ENCODE measurements at places on chromosomes 13 and 19. TPM values are rescaled to one million over a fixed set of nuclear protein-coding genes. Genes with fewer than 3 reads are reported as not detected.

Gene GRIK5
- polyA plus RNA-seq: 8.9 TPM

GRCh38 chr19:29365836-29366417 lies 153.0 kb upstream of the UQCRFS1 start:
- no peaks in the 10 kb centered on the region for H3K36me3 ChIP-seq
- H3K27me3 ChIP-seq: no peaks in the 10 kb centered on the region
- no peak overlapping the region for H3K27ac ChIP-seq
- no peak for DNase-seq
- H3K4me1 ChIP-seq: no peaks in the 10 kb centered on the region
- H3K4me3 ChIP-seq: no peak overlapping the region

DNA sequence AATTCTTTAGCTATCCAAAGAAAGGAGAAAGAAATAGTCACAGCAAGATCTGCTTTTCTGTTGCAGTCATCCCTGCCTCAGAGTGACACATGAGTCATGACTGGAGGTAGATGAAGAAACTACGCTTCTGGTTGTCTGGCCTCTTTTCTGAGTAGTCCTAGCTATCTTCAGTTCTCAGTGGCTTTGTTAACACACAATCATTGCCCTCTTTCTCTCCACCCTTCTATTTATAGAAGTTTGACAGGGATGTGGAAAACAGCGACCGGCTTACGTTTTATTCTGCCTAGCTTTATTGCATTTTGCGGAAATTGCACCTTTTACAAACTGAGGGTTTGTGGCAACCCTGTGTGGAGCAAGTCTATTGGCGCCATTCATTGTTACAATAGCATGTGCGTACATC lies 26.7 kb downstream of the SPATA13 start:
- no peaks in the 10 kb centered on the region for H3K27me3 ChIP-seq
- DNase-seq: no peak
- peak overlapping the region; percentile 47 for H3K27ac ChIP-seq
- H3K36me3 ChIP-seq: no peaks in the 10 kb centered on the region

- H3K4me3 ChIP-seq: no peak overlapping the region
- H3K4me1 ChIP-seq: no peaks in the 10 kb centered on the region
- H3K27me3 ChIP-seq: no peaks in the 10 kb centered on the region
- no peaks in the 10 kb centered on the region for H3K36me3 ChIP-seq
Observed at GRCh38 chr13:77480066-77480465, 55.4 kb upstream of the SCEL start.

- H3K4me1 ChIP-seq: no peaks in the 10 kb centered on the region
- DNase-seq: no peak
- H3K4me3 ChIP-seq: no peak overlapping the region
- peaks cover 14% of the 10 kb centered on the region for H3K36me3 ChIP-seq
- no peaks in the 10 kb centered on the region for H3K27me3 ChIP-seq
Observed at GRCh38 chr19:19181488-19181998, 10.4 kb downstream of the BORCS8 start.

GRCh38 chr19:28020619-28021258 lies 1192.2 kb downstream of the UQCRFS1 start:
- no peaks in the 10 kb centered on the region for H3K36me3 ChIP-seq
- H3K4me3 ChIP-seq: no peak overlapping the region
- no peaks in the 10 kb centered on the region for H3K4me1 ChIP-seq
- H3K27ac ChIP-seq: no peak overlapping the region
- no peak for DNase-seq

- H3K27me3 ChIP-seq: no peaks in the 10 kb centered on the region
- H3K4me1 ChIP-seq: no peaks in the 10 kb centered on the region
- no peak overlapping the region for H3K27ac ChIP-seq
- no peak for DNase-seq
Observed at GRCh38 chr13:29162638-29163235, 342.6 kb downstream of the MTUS2 start.

- no peaks in the 10 kb centered on the region for H3K27me3 ChIP-seq
- DNase-seq: no peak
- no peaks in the 10 kb centered on the region for H3K36me3 ChIP-seq
- H3K4me3 ChIP-seq: no peak overlapping the region
- H3K4me1 ChIP-seq: no peaks in the 10 kb centered on the region
Observed at GRCh38 chr19:33530296-33530695, 8.7 kb upstream of the PEPD start.

GRCh38 chr13:40764587-40765403 lies 6.2 kb downstream of the MRPS31 start:
- no peak overlapping the region for H3K4me3 ChIP-seq
- no peak for DNase-seq
- peaks cover 7% of the 10 kb centered on the region for H3K4me1 ChIP-seq
- H3K27me3 ChIP-seq: no peaks in the 10 kb centered on the region
- H3K36me3 ChIP-seq: peaks cover 8% of the 10 kb centered on the region

DNA sequence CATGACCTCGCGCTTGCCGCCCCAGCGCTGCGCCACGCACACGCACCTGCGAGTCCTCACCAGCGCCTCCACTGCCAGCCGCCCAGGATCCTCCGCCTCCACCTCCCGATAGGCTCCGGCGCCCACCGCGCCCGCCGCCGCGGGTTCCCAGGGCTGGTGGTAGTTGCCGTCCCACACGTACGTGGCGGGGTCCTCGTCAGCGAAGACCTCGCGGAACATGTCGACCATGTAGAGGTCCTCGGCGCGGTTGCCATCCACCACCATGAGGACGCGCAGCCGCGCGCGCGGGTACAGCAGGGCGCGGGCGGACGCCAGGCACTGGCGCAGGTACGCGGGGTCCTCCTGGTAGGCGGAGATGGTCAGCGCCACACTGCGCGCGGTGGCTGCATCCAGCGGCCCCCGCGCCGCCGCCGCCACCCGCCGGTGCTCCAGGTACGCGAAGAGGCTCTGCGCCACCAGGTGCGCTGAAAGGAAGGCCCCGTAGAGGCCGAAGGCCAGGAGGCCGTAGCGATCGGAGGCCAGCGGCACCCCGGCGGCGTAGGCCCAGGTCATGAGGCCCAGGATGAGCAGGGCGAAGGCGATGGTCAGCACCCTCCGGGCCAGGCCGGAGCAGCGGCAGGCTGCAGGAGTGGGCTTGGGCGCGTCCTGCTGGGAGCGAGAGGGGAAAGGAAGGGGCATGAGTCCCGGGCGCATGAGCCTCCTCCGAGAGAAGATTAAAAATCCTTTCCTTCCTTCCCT lies 4.4 kb downstream of the HAS1 start:
- H3K27me3 ChIP-seq: peaks cover 22% of the 10 kb centered on the region
- H3K36me3 ChIP-seq: no peaks in the 10 kb centered on the region
- no peak for DNase-seq
- no peak overlapping the region for H3K27ac ChIP-seq
- H3K4me3 ChIP-seq: no peak overlapping the region

Gene SOX21
- not detected for polyA plus RNA-seq

DNA sequence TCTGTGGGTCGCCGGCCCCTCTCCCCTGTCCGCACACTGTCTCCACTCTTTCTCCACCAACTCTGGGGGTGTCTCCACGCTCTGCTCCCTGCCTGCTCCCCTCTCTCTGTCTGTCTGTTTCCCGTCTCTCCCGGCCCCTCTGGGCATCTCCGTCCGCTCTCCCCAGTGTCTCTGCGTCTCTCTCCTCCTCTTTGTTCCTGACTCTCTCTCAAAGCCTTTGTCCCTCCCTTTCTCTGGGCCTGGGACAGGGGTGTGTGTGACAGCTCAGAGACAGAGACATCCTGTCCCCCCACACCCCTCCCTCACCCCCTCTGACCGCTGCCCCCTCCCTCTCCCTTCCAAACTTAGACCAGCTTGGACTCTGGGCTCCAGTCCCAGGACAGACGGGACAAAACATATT lies 668 bp upstream of the SBK3 start:
- H3K36me3 ChIP-seq: no peaks in the 10 kb centered on the region
- H3K27ac ChIP-seq: no peak overlapping the region
- no peak overlapping the region for H3K4me3 ChIP-seq
- H3K27me3 ChIP-seq: no peaks in the 10 kb centered on the region
- H3K4me1 ChIP-seq: no peaks in the 10 kb centered on the region

DNA sequence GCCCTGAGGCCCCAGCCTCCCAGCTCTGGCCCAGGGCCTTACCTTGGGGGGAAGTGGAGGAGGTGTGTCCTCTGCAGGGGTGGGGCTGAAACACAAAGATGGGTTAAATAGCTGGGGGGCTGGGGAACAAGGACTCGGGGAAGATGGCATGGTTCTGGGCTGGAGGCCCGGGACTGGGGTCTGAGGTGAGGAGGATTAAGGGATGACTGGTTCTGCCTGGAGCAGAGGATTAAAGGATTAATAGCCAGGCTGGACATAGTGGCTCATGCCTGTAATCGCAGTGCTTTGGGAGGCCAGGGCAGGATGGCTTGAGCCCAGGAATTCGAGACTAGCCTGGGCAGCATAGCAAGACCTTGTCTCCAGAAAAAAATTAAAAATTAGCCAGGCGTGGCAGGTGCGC lies 11.6 kb downstream of the MAP4K1 start:
- H3K4me3 ChIP-seq: no peak overlapping the region
- no peaks in the 10 kb centered on the region for H3K36me3 ChIP-seq
- H3K4me1 ChIP-seq: no peaks in the 10 kb centered on the region
- no peak for DNase-seq

DNA sequence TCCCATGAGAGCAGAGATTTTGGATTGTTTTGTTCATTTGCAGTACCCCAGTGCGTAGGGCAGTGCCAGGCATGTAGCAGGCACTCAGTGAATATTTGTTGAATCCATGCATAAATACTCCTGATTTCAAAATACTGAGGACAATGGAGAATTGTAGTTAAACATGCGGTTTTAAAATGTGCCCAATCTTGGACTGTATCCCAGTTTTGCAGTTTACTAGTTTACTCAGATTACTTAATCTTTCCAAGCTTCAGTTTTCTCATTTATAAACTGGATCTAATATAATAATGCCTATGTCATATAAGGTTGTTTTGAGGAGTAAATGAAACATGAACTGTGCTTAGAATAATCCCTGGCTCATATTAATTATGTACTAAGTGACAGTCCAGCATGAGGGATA lies 39.0 kb downstream of the RCBTB2 start:
- no peak for DNase-seq
- H3K36me3 ChIP-seq: no peaks in the 10 kb centered on the region
- H3K4me1 ChIP-seq: no peaks in the 10 kb centered on the region
- H3K4me3 ChIP-seq: no peak overlapping the region

Gene ZGLP1
- 5.5 TPM for polyA plus RNA-seq

DNA sequence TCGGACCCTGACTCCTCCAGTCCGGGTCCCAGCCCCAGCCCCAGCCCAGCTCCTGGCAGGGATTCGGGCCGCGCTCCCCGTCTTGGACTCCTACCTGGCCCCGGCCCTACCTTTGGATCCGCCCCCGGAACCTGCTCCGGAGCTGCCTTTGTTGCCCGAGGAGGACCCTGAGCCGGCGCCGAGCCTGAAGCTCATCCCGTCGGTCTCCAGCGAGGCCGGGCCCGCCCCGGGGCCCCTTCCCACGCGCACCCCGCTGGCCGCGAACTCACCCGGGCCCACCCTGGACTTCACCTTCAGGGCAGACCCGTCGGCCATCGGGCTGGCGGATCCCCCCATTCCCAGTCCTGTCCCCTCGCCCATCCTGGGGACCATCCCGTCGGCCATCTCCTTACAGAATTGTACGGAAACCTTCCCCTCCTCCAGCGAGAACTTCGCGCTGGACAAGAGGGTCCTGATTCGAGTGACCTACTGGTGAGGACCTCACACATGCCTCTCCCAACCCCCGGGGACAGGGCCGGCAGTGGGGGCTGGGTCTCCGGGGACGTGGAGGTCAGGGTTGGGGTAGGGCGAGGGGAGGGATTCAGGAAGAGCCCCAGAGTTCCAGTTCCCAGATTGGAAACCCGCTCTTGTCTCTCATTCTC lies 732 bp downstream of the SELENOV start:
- DNase-seq: no peak
- no peak overlapping the region for H3K27ac ChIP-seq

Gene SHISA2
- 3.4 TPM for polyA plus RNA-seq

GRCh38 chr19:56720281-56720680 lies 48.7 kb upstream of the ZNF835 start:
- no peak overlapping the region for H3K4me3 ChIP-seq
- no peak overlapping the region for H3K27ac ChIP-seq
- no peaks in the 10 kb centered on the region for H3K27me3 ChIP-seq

Gene GFY
- not detected for polyA plus RNA-seq

Gene ARRDC5
- polyA plus RNA-seq: not detected

- no peak overlapping the region for H3K27ac ChIP-seq
- no peak overlapping the region for H3K4me3 ChIP-seq
- H3K36me3 ChIP-seq: no peaks in the 10 kb centered on the region
- no peaks in the 10 kb centered on the region for H3K27me3 ChIP-seq
Observed at GRCh38 chr19:50154529-50154928, 8.6 kb downstream of the IZUMO2 start.

Gene GRAMD1A
- 29.8 TPM for polyA plus RNA-seq

DNA sequence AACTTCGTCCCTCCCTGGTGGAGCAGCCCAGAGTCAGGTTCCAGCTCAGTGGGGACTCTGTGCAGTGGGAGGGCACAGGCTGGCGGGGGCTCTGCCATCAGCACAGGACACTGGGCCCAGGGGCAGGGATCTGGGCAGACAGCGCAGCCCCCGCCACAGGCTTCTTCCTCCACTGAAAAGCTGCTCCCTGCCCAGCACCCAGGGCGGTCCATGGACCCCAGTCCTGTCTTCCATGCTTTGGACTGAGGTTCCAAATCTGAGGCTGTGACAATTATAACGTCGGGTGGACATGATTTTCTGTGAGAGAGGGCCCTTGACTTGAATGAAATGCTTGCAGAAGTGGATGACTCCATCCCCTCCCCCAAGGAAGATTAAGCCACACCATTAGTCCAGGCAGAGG lies 21.2 kb upstream of the NCCRP1 start:
- DNase-seq: no peak
- no peaks in the 10 kb centered on the region for H3K36me3 ChIP-seq
- H3K27ac ChIP-seq: no peak overlapping the region
- H3K27me3 ChIP-seq: no peaks in the 10 kb centered on the region

Gene PLA2G4C
- polyA plus RNA-seq: 11.0 TPM

DNA sequence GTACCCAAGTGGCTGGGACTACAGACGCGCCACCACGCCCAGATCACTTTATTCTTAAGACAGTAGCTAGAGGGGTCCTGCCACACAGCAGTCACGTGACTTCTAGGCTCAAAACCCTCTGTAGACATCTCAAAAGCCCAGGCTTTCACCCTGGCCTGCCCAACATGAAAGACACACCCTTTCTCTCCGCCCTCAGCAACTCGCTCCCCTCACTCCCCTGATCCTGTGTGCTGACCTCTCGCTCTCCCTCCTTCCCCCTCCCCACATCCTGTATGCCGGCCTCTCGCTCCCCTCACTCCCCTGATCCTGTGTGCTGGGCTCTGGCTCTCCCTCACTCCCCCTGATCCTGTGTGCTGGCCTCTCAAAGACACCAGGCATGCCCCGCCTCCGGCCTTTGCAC lies 77.4 kb downstream of the SLC15A1 start:
- H3K36me3 ChIP-seq: no peaks in the 10 kb centered on the region
- DNase-seq: no peak
- H3K4me3 ChIP-seq: no peak overlapping the region
- no peak overlapping the region for H3K27ac ChIP-seq

Gene ZNF730
- polyA plus RNA-seq: not detected

DNA sequence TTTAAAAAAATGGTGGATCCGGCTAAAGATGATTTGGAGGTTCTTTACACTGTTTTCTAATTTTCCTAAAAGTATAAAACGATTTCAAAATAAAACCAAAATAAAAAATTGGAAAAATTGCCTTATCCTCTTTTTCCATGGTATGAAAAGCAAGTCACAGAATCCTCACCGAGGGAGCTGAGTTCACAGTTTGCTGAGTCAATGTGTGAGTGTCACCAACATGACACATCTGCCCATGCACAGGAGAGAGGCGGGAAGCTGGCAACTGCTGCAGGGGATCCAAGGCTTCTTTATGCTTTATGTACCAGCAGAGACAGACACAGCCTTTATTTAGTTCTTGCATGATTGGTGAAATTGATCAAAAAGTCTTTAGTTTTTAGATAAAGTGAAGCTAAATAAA lies 157.8 kb downstream of the TNFSF13B start:
- H3K4me1 ChIP-seq: no peaks in the 10 kb centered on the region
- no peak overlapping the region for H3K27ac ChIP-seq
- H3K27me3 ChIP-seq: no peaks in the 10 kb centered on the region
- no peak overlapping the region for H3K4me3 ChIP-seq

All from kidney (tissue), 22 donors.